ENCODE measurements at places on chromosomes 3 and 15. TPM values are rescaled to one million over a fixed set of nuclear protein-coding genes. Genes with fewer than 3 reads are reported as not detected.

Gene GADL1
- not detected for total RNA-seq

Gene TMEM202
- not detected for total RNA-seq

Gene THOC7
- 32.0 TPM for total RNA-seq

Gene C3orf20
- not detected for total RNA-seq

Gene MYLK
- total RNA-seq: 76.6 TPM
